NCI-H1048 (cell line): ENCODE measurements at places on chromosomes 1 and 21.

DNA sequence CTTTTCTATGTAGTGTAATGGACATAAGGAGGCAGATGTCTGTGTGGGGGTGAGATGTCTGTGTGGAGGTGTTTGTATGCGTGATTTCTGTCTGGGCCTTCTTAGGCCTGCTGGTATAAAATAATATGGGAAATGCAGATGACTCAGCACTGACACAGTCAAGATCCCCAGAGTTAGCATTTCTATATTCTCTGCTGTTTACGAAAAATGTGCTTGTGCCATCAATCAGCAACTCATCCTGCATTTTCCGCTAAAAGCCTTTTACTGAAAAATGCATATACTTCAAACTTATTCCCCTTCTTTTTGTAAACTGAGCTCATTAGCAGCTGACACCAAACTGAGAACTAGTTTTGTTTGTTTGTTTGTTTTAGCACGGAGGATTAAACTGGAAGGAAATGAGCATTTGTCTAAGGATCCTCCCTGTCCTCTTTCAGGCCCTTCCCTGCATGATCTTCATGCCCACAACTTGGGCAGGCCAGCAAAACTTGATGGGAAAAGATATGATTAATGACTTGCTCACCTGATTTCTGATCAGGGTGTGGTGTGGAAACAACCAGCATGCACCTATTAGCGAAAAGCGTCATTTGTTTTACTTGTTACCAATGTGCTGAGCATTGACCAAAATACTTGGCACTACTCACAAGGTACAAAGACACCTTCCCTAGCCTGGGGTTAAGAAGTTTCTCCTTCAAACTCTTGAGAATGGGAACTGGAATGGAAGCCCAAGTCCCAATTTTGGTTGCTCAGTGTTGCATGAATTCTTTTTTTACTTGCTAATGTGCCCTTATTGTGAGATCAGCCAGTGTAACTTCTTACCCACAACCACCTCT is 77.4 kb downstream of the NDUFS5 start:
- no peak for DNase-seq

DNA sequence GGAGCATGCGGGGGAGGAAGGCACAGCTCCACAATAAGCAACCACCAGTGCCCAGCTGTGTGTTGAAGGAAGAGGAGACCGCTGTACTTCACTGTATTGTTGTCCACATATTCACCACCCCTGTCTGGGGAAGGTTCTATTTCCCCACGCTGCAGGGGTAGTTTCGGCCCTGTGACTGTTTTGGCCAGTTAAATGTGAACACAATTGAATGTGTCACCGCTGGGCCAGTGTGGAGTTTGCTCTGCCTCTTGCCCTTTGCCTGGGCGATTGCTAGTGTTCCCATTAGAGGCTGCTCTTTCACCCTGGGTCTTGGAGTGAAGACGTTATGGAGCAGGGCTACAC is 32.6 kb downstream of the UBE4B start:
- DNase-seq = no peak

GRCh38 chr1:167878372-167879160 is 35.4 kb downstream of the ADCY10 start:
- DNase-seq = no peak

DNA sequence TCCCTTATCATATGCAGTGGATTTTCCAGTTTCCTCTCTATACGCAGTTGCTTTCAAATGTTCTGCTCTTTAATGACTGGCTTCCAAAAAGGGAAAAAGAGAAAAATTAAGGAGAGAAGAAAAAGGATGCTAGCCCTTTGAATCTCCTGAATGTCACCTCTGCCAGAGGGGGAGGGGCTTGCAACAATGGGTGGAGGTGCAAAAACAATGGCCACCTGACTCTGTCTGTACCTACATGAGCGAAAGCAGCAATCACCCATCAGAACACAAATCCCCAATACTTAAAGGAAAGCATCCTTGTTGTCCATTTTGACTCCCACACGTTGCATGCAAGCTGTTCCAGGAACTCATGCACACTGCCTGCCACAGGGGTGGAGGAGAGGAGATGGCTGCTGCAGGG is 61.2 kb downstream of the CCDC30 start:
- no peak for DNase-seq

GRCh38 chr1:42209526-42210251 is 45.1 kb upstream of the GUCA2A start:
- no peak for DNase-seq

- no peak for DNase-seq
These were observed 22.7 kb downstream of the COL6A2 start for GRCh38 chr21:46120301-46121285.

- no peak for DNase-seq
These were observed 44.5 kb downstream of the SLC2A1 start for GRCh38 chr1:42914092-42914627.
